ENCODE measurements at places on chromosomes 7 and 10. TPM values are rescaled to one million over a fixed set of nuclear protein-coding genes. Genes with fewer than 3 reads are reported as not detected.

- peaks cover 13% of the 10 kb centered on the region for H3K27me3 ChIP-seq
- H3K4me1 ChIP-seq, result no peaks in the 10 kb centered on the region
- H3K4me3 ChIP-seq, result no peak overlapping the region
- H3K27ac ChIP-seq, result no peak overlapping the region
- no peak for DNase-seq
Measured at GRCh38 chr7:2482725-2483451, 6.7 kb upstream of the GRIFIN start.

DNA sequence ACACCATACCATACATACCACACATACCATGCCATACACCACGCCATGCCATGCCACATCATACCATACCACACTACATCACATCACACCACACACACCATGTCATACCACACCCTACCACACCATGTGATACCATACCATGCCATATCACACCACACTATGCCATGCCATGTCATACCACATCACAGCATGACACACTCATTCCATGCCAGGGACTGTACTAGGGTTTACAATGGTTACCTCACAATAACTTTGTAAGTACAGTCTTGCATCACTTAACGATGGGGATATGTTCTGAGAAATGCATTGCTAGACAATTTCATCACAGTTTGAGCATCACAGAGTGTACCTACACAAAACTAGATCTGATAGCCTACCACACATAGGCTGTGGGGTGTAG is 14.5 kb downstream of the PYROXD2 start:
- DNase-seq, result peak; percentile 18
- H3K4me3 ChIP-seq, result no peak overlapping the region
- H3K27ac ChIP-seq, result no peak overlapping the region
- peaks cover 20% of the 10 kb centered on the region for H3K36me3 ChIP-seq

DNA sequence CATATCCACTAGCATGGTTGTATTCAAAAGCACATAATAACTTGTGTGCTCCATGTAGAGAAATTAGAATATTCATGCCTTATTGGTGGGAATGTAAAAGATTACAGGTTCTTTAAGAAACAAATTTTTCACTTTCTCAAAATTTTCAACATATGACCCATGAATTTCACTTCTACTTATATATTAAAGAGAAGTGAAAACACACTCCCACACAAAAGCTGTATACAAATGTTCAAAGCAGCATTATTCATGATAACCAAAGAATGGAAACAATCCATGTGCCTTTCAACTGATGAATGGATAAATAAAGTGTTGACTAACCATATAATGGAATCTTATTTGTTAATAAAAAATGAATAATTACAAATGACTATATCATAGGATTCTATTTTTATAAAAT is 694.5 kb upstream of the PCDH15 start:
- DNase-seq, result no peak
- no peaks in the 10 kb centered on the region for H3K4me1 ChIP-seq
- no peak overlapping the region for H3K27ac ChIP-seq
- no peak overlapping the region for H3K4me3 ChIP-seq
- H3K27me3 ChIP-seq, result no peaks in the 10 kb centered on the region
- H3K36me3 ChIP-seq, result no peaks in the 10 kb centered on the region

DNA sequence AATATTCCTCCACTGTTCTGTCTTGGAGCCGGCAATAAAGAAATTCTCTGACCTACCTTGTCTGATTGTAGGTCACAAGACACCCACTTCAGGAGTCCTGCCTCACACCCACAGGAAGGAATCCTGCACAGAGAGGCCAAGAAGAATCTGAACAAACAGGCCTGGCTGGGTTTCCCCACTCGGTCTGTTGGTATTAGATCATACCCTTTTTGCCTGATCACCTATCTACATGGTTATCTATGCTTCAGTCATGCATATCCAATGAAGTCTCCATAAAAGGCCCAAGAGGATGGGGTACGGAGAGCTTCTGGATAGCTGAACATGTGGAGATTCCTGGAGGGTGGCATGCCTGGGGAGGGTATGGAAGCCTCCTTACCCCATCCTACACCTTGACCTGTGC is 12.3 kb downstream of the OGDH start:
- no peak for DNase-seq
- peaks cover 2% of the 10 kb centered on the region for H3K36me3 ChIP-seq
- peaks cover 11% of the 10 kb centered on the region for H3K4me1 ChIP-seq
- no peak overlapping the region for H3K27ac ChIP-seq
- H3K4me3 ChIP-seq, result no peak overlapping the region

PURB gene
- 8.8 TPM for total RNA-seq

CCDC3 gene
- total RNA-seq, result 0.36 TPM

ENO4 gene
- total RNA-seq, result under 0.01 TPM

All from IMR-90 (cell line).